ENCODE measurements at places on chromosomes 6 and 20.

- DNase-seq: no peak
These were observed 97.1 kb upstream of the FLRT3 start for GRCh38 chr20:14434384-14435136.

- DNase-seq: no peak
These were observed 16.9 kb downstream of the KIAA1755 start for GRCh38 chr20:38243709-38244020.

DNA sequence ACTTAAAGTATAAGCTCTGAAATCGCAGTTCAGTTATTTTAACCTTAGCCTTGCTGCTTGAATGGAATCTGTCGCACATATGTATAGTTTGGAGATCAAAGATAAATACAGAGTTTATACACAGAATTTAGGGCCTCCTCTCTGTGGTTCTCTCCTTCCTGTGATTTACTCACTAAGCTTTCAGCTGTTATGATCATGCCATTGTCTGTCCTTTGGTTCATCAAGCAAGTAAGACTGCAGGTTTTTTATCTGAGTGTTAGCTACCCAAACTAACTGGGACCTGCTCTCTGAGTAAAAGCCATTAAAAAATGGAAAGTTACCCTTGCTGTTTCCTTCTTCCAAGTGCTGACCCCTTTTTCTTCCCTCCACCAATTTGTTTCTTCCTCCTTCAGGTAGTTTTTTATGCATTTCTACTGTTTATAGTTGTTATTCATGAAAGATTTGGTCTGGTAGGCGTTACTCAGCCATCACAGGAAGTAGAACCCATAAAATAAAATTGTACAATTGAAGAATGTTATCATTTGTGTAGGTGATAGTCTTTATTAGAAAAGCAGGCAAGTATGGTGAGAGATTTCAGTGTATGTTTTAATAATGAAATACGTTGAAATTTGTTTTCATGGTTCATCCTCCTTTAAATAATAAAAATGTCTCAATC is 33.7 kb upstream of the SUMO4 start:
- DNase-seq: peak; percentile 62

- DNase-seq: no peak
These were observed 183.1 kb upstream of the TNFAIP3 start for GRCh38 chr6:137683916-137684315.

DNA sequence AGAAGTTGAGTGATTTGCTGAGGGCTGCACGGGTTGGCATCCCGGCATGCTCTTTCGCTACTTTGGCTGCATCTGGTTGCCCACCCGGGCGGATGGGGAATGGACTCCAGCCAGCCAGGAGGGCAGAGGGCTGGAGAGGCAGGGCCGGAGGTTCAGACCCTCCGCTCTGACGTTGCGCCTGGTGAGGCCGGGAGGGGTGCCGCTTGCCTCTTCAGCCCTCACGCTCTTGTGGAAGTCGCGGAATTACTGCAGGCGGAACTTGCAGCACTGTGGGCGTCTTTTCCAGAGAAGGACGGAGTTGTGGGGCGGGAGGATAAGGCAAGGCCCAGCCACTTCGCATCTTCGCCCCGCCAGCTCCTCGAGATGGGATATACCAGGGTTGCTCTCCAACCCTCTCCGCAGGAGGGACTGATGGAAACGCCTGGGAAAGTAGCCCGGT is 656 bp downstream of the RTEL1 start:
- DNase-seq: no peak

DNA sequence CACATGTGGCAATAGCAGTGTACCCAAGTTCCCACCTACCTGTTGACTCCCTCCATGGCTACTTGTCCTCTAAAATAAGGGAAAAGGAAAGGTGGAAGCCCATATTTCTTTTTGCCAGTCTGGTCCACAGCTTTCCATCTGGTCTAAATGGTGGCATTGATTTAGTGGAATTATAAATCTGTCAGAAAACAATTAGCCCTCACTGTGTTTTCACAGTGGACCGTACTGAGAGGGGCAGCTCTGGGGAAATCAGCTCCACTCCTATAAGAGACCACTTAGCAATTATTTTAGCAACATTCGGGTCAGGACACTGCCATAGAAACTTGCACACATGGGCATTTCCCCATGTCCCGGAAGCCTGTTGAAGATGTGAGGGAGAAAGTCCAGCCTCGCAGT is 653.4 kb upstream of the MARCKS start:
- DNase-seq: no peak

DNA sequence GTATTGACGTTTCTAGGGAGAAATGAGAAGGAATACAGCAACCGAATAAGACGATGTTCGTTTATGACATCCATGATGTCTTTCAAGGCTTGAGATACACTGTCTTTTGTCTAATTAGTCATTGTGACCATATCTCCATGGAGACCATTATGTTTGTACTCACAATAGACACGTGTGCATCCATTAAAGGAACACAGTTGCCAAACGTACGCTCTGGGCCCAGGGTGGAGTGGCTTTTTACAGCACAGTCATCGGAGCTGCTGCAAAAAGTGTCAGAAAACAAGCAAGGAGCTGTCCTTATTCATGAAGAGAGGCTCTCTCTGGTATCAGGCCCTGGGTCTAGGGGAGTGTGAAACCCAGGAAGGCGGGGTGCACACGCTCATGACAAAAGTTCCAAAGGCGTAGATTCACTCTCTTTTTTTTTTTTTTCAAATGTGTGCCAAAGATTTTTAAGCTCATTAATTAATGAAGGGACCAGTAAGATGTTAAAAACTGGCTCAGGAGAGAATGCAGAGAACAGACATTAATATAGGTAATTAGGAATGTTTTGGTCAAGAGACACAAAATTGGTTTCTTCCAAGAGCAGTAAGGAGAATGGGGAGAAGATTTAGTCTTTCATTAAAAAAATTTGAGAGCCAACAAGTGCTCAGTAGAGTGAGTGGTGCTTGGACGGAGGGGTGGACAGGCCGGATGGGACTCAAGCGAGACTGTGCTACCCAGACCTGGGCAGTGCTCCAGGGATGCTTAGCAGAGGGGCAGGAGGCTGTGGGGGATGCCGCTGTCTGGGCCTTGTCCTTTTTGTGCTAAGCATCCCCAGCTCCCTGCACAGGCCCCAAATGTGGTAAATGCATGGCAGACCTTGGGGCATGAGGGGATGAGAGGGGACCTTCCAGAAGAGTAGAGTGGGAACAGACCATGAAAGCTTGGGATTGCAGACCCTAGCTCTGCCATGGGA is 34.9 kb upstream of the GTSF1L start:
- no peak for DNase-seq

DNA sequence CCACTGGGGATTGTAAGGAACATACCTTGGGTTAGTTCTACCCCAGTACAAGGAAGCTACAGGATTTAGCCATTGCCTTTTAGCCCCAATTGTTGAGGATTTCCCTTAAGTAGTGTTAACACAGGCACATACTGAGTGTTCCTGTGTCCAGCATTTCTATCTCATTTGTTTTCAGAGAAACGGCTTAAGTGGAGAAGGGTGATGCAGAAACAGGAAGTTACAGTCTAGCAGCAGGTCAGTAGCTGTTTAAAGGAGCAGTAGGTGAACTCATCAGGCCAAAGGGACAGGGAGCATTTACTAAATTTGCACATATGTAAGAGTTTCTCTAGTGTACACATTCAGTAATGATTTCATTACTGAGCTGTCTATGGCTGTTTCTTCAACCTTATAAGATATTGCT is 644.2 kb upstream of the GJE1 start:
- peak; percentile 8 for DNase-seq

GRCh38 chr20:49664612-49665313 is 48.9 kb downstream of the B4GALT5 start:
- no peak for DNase-seq

GRCh38 chr6:138485586-138486248 is 13.6 kb downstream of the NHSL1 start:
- DNase-seq: no peak

DNA sequence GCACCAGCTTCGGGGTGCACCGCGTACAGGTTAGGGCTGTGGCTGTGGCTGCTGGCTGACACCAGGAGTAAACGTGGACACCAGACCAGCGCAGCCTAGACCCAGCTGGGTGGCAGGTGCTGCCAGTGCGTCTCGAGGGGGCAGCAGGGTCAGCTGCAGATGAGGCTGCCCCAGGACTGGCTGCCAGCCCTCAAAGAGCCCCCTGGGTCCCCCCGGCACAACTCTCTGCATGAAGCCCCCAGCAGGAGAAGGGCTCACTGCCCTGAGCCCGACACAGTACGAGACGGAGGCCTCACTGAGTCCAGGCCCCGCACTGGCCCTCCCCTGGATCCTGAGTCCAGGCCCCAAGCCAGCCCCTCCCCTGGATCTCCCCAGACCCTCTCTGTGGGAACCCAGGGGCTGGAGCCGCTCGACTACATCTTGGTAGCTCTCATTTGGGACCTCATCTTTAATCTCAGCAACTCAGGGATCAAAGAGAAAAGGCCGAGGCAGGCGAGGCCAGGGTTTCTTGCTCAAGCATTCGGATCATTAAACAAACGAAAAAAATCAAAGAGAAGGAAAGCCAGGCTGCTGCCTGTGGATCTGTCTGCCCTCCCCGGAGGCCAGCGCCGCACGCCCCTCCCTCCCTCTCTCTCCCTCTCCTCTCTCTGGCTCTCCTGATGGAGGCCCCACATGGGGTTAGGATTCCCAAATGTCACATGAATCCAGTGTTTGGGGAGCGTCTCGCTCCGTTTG is 7.0 kb upstream of the NKAIN4 start:
- DNase-seq: no peak

GRCh38 chr20:17430125-17430950 is 100.8 kb downstream of the BFSP1 start:
- DNase-seq: no peak

DNA sequence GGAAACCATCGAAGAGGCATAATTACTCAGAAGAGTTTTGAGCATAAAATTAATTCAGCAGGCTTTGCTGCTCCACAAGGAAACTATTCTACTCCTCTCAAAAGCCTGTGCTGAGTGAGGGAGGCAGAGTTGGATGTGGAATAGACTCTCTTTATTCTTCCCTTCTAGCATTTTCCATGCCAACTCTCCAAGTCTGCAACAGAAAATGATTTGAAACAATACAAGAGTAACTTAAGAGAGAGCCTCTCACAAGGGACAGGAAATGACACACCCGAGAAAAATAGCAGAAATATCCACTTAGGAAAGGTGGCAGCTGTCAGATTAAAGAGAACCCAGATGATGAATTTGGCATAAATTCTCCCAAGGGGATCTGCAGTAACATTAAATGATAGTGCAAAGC is 26.3 kb upstream of the LAMP5 start:
- DNase-seq: no peak

DNA sequence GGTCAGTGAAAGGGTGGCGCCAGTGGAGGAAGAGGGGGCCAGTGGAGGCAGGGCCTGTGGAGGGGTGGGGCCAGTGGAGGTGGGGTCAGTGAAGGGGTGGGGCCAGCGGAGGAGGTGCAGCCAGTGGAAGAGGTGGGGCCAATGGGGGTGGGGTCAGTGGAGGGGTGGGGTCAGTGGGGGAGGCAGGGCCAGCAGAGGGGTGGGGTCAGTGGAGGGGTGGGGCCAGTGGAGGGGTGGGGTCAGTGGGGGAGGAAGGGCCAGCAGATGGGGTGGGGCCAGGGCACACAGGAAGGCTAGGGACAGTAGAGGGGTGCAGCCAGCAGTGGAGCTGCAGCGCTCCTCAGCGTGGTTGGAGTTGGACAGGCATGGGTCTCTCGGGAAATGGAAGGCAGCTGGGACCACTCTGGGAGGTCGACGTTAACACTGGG is 18.7 kb downstream of the ADRM1 start:
- no peak for DNase-seq

DNA sequence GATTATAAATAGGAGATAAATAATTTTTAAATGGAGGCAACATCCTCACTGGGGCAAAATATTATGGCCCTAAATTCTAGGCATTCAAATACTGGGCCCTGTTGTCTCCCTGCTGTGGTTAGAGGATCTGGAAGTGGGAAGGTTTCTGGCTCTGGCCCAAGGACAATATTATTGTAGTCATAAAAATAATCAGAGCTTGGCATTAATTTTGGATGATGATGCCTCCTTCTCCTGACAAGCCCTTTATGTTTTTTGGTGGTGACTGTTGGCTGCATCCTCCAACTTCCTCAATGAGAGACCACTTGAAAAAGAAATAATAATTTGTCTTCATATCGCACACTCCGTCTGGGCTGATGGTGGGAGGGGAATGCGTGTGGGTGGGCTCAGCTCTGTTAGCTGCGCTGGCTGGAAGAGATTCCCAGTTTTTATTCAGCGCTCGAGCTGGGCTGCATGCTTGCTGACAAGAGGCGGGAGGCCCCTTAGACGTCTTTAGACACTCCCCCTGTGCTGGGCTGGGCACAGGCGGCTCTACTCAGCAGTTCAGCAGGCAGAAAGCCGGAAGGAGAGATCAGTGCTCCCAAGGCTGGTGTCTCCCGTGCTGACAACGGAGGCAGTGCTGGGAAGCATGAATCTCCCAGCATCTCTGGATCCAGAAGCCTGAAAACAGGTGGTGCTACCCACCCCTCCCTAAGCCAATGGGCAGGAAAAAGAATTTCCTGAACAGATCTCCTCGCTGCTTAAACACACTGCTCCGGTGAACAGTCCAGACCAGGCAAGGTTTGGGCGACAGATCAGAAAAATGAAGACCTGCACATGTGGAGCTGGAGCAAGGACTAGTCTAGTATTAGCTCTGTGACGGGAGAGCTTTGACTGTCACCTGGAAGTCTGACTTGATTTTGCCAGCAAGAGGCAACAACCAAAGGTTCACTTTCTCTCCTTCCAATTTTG is 97.7 kb downstream of the SYCP2 start:
- no peak for DNase-seq

DNA sequence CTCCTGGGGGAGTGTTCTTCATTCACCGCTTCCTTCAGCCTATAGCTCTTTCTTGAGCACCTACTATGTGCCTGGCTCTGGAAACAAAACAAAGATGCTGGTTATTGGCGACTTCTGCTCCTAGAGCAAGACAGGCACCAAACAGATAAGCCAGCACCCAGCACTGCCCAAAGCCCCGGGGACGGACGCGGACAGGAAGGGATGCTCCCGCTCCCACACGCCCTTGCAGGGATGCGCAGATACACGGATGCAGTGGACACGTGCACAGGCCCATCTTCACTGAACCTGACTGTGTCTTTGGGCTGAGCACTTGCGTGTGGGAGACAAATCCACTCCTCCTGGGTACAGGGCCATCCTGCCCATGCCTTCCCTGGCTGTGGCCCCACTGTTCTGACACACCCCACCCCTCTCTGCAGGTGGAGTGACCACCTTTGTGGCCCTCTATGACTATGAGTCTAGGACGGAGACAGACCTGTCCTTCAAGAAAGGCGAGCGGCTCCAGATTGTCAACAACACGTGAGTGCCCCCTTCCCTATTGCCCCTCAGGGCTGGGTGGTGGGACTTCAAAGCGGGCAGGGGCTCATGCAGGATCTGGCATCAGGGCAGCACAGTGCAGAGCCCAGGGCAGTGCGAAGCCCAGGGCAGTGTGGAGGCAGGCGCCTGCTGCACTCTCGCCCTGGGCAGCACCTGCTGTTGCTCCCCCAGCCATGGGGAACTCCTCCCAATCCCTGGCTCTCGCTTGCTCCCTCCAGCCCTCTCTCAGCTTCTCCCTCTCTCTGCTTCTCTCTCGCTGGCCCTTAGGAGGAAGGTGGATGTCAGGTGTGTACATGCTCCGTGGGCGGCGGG is 39.9 kb downstream of the SRC start:
- DNase-seq: no peak
